ENCODE measurements at places on chromosomes 13 and 19.

GRCh38 chr13:36417331-36417730, 15.0 kb upstream of the CCNA1 start:
- DNase-seq: no peak

GRCh38 chr13:47718556-47718955, 282.5 kb downstream of the SUCLA2 start:
- DNase-seq: no peak

- DNase-seq: no peak
Measured at GRCh38 chr13:113142876-113143275, 15.6 kb upstream of the PROZ start.

GRCh38 chr19:18543814-18544475, 572 bp upstream of the FKBP8 start:
- DNase-seq: no peak

DNA sequence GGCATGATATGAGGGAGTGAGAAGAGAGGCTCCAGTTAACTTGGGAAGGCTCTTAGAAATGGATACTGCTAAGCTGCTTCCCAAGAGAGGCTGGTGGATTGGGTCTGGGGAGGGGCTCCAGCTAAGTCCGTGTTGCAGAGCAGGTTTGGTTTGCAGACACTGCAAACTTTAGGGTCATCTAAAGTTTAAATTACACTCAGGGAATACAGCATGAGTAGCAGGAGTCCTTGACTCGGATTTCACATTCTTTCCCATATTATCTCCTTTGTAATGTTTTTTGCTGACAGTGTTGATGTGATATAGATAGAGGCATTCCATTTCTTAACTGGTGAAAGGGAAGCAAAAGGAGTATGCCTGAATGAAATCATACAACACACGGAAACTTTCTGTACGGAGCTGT, 31.9 kb downstream of the SGCG start:
- DNase-seq: no peak

GRCh38 chr13:59706101-59706976, 457.4 kb downstream of the DIAPH3 start:
- DNase-seq: no peak

- DNase-seq: no peak
Measured at GRCh38 chr19:44308011-44308410, 3.2 kb upstream of the ZNF235 start.

DNA sequence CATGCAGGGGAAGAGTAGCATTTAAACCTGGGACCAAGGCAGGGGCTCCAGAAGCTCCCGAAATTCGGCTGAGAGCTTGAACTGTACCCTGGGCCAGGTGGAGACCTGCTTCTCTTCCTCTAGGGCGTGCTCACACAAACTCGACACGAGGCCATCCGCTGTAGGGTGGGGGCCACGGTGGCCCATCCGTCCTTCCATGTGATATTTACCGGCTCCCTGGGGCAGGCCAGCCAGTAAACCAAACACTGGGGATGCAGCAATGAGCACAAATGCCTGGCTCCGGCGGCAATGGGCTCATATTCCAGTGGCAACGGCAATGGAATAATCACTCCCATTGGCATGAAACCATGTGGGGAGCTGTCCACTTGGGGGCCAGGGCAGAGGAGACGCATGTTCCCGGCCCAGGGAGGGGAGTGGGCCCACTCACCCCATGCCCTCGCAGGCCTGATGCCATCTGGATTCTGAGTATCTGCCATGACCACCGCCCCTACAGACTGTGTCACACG, 10.8 kb downstream of the SH3GL1 start:
- no peak for DNase-seq

DNA sequence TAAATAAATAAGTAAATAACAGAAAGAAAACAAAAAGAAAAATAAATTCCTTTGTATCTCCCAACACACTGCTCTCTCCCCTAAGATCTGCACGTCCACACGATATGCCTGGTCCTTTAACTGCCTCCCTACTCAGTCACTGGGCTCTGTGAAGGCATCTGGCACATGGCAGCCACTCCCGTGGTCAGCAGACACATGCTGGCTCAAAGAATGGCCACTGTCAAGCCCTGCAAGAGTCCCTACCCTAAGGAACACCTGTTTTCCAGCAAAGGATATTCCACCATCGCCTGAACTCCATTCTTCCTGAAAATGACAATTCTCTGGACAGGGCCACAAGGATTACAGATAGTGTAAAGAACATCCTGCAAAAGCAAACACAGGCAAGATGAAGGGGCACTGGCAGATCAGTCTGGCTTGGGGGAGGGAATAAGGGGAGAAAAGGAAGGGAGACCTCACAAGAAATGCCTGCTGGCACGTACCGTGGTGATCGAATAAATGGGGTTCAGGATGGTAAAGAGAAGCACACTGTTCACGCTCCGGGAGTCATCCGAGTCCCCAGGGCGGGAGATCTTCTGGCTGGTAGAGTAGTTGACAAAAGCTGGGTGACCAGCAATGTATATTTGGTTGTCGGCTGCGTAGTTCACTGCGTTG, 4.3 kb downstream of the HNRNPL start:
- no peak for DNase-seq

- no peak for DNase-seq
Measured at GRCh38 chr13:54198911-54199310, 1170.3 kb downstream of the OLFM4 start.

- DNase-seq: peak; percentile 62
Measured at GRCh38 chr13:29508130-29508875, 87.2 kb downstream of the SLC7A1 start.

GRCh38 chr13:64369121-64369520, 2861.0 kb downstream of the PCDH9 start:
- DNase-seq: no peak

- DNase-seq: no peak
Measured at GRCh38 chr13:97359181-97360057, 74.5 kb upstream of the RAP2A start.

GRCh38 chr13:114122127-114122511, 10.3 kb downstream of the RASA3 start:
- no peak for DNase-seq

- no peak for DNase-seq
Measured at GRCh38 chr13:101150998-101151397, 265.3 kb downstream of the NALCN start.

DNA sequence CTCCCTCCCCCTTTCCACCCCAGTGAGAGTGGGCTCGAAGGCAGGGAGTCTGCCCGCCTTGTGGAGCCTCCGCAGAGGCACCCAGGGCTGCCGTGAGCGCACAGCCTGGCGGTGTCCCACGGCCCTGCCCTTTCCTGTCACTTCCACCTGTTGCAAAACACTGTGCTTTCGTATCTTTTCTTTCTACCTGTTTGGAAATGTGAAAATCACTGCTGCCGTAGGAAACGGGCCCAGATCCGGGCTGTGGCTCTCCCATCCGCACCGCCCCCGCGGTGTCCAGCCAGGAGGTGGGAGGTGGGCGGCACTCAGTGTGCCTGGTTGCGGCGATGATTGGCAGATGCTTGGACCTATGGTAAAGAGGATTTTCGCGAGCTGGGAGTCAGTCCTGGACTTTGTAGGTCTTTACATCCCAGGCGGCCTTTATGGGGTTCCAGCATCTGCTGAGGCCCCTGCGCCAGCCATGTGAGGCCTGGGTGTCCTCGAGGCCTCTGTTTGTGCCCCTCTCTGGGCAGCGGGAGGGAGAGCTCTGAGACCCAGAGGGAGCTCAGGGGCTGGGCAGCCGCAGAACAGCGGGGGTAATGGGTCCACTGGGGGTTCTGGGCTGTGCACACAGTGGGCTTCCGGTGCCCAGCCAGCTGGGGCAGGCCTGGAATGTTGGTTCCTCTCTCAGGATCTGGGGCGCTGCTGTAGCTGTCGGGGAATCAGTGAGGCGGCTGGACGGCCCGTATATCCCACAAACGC, 6.1 kb downstream of the STK11 start:
- no peak for DNase-seq

DNA sequence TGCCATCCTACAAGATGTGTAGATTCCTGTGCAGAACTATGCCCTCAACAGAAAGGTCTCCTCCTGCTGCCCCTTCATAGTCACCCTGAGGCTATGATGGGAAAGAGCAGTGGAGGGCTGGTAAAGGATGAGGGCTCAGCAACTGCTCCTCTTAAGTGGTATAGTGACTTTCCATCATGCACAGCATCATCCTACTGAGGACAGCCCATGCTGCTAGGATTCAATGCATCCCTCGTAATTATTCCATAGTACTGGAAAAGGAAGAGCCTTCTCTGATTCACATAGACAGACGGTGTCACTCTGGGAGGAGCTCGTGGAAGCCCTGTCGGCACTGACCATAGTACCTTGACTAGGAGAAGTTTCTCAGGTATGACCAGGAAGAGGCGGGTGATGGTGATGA, 47.6 kb upstream of the IRS2 start:
- no peak for DNase-seq

All from activated B cell treated with CpG ODN at 0.5 μM for 24 hours (primary cell).